Epithelial cell of esophagus (primary cell): ENCODE measurements at places on chromosomes 4 and X.

DNA sequence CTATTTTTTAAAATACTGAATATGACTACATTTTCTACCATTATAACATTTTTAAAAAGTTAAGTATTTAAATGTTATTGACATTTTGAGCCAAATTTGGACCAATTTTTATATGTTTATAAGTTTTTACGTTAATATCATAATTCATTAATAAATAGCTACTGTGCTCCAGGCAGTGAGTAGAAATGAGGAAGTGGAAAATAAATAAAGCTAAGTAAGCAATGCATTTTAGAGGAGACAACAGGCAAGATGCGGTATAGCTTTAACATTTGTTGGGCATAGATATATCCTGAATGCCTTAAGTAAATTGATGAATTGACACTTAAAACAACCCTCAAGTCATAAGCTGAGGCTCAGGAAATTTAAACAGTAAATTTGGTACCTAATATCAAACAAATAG, 474.8 kb downstream of the PCDH10 start:
- DNase-seq, result no peak

- peak; percentile 98 for DNase-seq
Observed at GRCh38 chr4:47484168-47484567, 907 bp upstream of the ATP10D start.

DNA sequence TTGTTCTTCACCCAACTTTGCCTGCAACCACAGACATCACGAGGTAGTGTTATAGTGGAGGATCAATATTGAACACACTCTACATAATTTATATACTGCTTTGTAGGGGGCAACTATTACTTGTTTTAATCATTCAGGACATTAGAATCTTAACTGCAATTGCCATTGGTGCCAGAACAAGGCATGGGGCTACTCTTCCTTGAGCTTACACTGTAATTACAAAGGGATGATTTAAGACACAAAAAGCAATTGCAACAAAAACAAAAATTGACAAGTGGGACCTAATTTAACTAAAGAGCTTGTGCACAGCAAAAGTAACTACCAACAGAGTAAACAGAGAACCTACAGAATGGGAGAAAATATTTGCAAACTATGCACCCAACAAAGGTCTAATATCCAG, 24.0 kb upstream of the DDX53 start:
- no peak for DNase-seq

GRCh38 chr4:67048530-67048929, 496.8 kb downstream of the CENPC start:
- peak; percentile 9 for DNase-seq

DNA sequence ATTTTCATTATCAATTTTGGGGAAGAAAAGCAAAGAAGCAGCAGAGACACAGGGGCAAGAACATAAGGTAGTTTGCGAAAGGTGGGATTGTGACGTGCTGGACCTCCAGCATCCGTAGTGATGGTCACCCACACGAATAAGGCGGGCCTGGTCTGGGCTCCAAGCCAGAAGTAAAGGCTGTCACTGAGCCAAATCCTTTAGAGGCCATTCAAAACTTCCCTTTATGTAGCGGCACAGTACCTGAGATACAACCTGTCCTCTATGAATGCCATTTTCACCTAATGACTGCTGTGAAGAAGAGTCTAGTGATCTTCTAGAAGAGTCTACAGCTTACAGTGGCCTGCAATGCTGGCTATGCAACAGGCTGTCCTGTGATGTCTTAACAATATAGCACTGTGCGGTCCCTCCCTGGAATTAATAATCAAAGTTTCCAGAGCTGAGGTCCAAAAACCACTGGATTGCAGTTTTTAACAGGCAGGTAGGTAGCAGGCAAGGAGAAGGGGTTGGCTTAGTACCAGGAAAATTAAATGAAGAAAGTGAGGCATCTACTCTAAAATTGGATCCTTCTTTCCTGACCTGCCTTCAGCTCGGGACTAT, 56.2 kb downstream of the TRIML1 start:
- no peak for DNase-seq
